ENCODE measurements at places on chromosomes 7 and 10. TPM values are rescaled to one million over a fixed set of nuclear protein-coding genes. Genes with fewer than 3 reads are reported as not detected.

GRCh38 chr7:103857435-103857834 is 132.0 kb downstream of the RELN start:
- peak; percentile 2 for DNase-seq

DNA sequence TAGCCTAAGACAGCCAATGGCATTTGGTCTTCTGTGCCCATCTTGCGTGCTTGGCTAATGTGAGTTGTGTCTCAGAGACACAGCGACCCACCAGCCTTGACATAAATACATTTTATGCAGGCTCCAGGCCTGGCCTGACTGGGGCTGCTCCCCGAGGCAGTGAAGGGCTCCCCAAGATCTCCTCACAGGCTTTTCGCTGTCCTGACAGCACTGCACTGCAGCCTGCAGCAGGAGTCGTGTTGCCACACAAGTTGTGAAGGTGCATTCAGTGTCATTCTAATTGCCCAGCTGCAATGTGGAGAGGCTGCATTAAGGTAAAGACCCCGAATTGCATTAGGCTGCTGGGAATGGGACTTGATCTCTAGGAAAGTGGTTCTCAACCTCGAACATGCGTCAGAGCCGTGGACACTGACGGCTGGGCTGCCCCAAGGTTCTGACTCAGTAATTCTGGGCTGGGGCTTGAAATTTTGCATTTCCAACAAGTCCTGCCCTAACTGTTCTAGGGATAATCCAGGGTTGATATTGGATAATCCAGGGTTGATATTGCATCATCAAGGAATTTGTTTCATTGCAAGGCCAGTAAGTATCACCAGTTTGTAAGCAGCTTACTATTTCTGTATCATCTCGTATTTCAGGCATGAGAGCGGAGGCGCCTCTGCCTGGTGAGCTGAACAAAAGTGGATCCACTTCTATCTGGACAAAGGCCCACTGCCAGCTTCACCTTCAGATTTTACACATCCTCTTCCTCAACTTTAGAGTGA is 108.7 kb upstream of the INSIG1 start:
- peak; percentile 28 for DNase-seq

GRCh38 chr7:80748363-80749042 is 110.1 kb downstream of the CD36 start:
- peak; percentile 45 for DNase-seq

DNA sequence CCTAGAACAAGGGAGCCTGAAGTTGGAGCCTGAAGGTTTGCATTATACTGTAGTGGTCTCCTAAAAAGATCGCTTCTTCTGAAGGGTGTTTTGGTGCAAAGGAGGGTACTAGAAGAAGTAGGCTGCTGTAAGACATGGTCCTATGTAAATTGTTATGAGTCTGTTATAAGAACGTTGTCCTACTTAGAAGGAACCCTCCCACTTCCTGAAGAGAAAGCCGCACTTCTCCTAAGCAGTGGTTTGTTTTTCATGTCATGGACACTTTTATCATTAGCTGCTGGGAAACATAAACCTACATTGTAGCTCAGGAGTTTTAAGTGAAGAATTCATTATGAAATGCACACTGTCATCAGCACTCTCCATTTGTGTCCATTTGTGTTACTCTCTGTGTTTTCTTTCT is 129.1 kb upstream of the ITGB1 start:
- DNase-seq = no peak

DNA sequence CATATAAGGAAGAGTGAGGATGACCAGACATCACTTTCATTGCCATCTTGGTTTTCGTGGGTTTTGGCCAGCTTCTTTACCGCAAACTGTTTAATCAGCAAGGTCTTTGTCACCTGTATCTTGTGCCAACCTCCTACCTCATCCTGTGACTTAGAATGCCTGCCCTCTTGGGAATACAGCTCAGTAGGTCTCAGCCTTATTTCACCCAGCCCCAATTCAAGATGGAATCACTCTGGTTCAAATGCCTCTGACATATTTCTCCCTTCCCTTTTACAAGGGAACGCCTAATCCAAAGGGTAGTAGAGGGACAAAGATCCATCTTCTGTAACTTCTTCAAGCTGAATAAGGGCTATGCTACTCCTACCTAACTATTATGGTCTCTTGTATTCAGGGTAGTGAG is 4.7 kb upstream of the ERCC6 start:
- no peak for DNase-seq

- DNase-seq = no peak
These were observed 391.4 kb upstream of the AKR1E2 start for GRCh38 chr10:4434516-4435071.

DNA sequence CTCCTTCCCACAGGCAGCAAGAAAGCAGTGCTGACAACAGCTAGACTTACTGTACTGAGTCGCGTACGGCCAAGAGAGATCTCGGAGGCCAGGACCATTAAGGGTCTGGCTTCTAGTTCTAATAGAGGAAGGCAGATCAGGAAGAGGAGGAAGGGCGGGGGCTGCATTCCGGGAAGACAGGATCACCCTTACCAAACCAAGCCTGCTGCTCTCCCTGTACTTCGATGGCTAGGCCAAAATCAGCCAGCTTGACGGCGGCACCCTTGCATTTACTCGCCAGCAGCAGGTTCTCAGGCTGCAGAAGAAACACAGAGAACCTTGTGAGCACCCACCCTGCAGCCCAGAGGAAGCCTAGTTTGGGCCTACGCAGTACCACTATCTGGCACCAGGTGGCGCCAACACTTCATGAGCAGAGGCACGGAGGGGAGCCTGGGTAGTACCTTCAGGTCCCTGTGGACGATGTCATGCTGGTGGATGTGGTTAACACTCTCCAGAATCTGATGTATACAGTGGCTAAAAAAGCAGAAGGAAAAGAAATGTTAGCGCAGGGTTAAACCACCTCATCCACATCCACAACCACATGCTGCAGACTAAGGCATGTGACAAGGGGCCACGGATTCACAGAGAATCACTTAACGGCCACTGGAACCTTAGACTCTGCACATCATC is 25.4 kb downstream of the CAMK2G start:
- DNase-seq = peak; percentile 67

DNA sequence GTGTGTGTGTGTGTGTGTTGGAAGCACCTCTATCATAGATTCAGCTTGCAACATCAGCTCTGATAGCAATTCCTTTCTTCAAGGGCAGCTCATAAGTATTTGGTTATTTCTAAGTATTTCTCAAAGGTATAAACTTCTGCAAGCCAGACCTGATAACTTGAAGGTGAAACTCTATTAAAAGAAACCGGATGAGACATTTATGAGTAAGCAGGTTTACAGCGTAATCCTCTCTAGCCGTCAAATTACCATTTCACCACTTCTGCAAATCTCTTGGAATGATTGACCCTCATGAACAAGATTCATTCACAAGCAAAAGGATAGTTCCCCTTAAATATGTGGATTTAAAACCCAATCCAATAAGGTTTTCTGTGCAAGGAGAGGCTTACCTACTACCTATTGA is 23.1 kb downstream of the PDE1C start:
- DNase-seq = peak; percentile 53

DNA sequence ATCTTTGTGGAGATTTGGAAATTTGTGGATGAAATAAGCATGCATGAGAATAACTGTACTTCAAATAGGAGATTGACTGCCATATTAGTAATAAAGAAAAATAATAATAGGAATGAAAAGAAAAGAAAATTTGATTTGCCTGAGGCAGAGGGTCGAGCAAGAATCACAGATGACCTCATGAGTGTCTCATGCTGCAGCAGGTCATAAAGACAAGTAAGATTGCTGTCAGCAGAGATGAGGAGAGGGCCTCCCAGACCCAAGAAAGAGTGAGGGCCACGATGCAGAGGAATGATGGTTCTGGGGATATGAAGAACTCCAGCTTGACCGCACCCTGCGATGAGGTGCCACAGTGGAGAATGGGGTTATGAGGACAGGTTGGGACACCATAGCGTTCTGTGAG is 39.2 kb downstream of the TOMM7 start:
- DNase-seq = peak; percentile 20

DNA sequence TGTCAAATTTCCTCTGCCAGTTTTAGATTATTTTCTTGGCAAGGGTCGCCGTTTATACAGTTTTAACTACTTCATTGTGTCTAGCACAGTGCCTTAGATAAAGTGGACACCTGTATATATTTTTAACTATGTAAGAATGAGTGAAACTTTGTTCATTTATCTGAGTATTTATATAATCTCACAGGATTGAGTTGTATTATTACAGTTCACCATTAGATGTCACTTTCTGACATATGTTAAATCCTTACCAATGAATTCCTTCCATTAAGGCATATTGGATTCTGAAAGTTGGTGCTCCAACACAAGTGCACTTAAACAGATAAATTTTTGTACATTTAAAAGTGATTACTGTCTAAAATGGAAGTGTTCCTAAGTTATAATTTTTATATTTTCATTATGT is 43.0 kb downstream of the ZMYND11 start:
- DNase-seq = peak; percentile 25

GRCh38 chr7:139341058-139341775 is at the start of gene FMC1:
Gene FMC1 (plus strand): TSS chr7:139341337. CDS start chr7:139341385, 48 bp downstream.
- peak; percentile 91 for DNase-seq

GRCh38 chr7:128104108-128104742 is 73.0 kb upstream of the LRRC4 start:
- DNase-seq = no peak

DNA sequence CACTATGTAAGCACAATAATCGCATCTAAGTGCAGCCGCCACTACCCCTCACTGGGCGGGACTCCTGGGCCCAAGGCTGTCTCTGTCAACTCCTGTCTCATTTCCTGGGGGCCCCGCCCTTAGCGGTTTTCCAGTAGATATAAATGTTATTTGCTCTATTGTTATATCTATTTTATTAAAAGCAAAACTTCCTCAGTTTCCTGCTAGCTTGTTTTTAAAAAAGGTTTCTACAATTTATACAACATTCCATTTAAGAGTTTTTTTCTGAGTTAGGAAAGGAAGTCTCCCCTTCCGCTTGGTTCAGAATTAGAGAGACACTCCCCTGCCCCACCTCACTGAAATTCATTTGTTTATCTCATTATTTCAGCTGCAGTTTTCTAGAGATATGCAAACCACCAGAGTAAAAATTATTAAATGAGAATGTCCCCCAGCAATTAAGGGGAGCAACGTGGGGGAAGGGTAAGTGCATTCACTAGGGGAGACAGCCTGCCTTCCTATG is 82.7 kb downstream of the RAMP3 start:
- DNase-seq = no peak

GRCh38 chr7:5702876-5703571 is 78.4 kb downstream of the RNF216 start:
- peak; percentile 70 for DNase-seq

GUSB gene
- total RNA-seq = 52.8 TPM

BMPER gene
- total RNA-seq = 2.3 TPM

LOXL4 gene
- 1.2 TPM for total RNA-seq

SFRP4 gene
- 0.27 TPM for total RNA-seq

CTBP2 gene
- total RNA-seq = 55.5 TPM

GPR26 gene
- not detected for total RNA-seq

FAM25A gene
- total RNA-seq = not detected

CUZD1 gene
- total RNA-seq = 0.02 TPM

AFAP1L2 gene
- total RNA-seq = 1.7 TPM

Measured in M059J (cell line).